GM06990 (cell line): ENCODE measurements at places on chromosomes 1 and 21.

DNA sequence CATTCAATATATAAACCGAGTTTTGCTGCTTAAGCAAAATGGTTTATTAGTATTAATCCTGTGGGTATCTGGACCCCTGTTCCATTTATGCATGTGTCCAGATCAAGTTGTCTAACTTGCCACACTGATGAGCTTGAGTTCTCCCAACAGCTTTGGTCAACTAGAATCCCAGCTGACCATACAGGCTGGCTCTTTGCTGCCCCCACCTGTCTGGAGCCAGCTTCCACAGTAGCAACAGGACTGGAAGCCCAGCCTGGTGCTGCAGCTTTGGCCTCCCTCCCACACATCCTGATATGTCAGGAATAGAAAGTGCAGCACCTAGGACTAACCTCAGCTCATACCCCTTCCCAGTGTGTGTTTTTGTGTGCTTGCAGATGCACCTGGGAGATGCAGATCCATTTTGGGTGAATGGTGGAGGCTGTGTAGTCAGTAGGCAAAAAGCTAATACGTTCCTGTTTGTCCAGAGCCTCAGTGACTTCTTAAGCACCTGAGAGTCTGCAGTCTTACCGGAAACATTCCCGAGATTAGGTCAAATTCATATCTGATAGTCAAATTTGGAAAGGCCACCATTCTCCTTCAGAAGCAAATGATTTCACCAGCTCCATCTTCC lies 40.9 kb upstream of the BEND5 start:
- peak; percentile 15 for DNase-seq

DNA sequence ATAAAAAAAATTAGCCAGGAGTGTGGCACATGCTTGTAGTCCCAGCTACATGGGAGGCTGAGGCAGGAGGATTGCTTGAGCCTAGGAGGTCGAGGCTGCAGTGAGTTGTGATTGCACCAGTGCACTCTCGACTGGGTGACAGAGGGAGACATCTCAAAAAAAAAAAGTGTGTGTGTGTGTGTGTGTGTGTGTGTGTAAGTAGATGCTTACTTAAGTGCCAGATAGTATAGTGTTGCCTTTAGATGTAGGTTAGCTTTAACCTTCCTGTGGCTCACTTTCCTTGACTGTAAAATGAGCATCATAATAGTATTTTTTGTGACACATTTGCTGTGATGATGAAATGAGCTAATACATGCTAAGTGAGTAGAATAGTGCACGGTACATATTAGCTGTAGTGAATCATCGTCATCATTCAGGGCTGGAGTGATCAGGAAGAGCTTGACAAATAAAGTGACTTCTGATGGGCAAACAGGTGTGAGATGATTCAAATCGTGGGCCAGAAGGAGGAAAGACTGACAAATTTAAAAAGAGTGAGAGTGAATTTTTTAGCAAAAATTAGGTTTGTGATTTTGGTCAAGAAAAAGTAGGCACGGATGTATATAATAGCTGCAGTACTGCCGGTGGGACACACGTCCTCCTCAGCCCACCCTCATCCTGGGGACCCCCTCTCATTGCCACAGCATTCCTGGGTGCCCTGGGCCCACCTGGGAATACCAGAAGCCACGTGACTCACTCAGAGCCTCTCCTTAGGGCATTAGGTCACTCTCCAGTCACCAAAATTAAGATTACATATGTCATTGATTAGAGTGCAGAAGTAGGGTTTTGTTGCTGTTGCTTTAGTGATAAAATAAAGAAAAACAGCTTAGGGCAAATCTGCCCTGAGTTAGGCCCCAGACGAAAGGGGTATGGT lies 33.9 kb downstream of the EIF2D start:
- DNase-seq, result peak; percentile 34

DNA sequence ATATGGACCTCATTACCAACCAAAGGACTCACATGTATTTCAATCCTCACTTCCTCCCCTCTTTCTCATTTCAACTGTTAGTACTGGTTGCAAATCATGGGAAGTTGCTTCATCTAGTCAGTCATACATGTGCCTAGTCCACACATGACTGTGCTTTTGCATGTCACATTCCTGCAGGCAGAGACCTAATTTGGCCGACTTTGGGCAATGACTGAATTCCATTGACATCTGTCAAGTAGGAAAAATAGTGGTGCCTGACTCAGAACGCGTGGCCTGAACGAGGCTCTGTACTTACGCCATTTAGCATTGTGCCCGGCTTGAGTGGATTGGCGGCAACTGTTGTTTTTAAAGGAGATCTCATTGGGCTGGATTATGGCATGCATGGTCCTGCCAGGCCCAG lies 18.0 kb downstream of the PTPRU start:
- no peak for DNase-seq

- DNase-seq, result no peak
Measured at GRCh38 chr1:69585666-69586065, 17.9 kb downstream of the LRRC7 start.

DNA sequence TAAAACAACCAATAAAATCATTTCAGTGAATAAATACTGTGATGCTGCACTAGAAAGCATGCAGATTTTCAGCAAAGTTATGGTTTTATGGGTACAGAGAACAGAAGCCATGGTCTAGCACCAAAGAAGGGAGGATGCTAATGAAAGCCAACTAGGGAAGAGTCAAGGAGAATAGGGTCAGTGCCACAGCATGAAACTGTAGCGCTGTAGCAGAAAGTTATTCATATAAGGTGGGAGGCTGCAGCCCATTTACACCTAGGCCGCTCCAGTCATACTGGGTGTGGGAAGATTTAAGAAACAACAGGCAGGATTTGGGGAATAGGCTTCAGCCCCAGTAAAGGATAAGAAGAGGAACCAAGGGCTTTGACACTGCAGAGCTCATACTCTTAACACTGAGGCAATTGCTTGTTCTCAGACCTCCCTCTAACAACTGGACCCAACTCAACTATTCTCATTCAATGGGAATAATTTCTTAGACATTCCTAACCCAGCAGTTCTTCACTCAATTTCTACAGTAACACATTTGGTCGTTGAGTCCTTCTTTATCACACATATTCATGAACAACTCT lies 4.4 kb downstream of the IFI16 start:
- no peak for DNase-seq

DNA sequence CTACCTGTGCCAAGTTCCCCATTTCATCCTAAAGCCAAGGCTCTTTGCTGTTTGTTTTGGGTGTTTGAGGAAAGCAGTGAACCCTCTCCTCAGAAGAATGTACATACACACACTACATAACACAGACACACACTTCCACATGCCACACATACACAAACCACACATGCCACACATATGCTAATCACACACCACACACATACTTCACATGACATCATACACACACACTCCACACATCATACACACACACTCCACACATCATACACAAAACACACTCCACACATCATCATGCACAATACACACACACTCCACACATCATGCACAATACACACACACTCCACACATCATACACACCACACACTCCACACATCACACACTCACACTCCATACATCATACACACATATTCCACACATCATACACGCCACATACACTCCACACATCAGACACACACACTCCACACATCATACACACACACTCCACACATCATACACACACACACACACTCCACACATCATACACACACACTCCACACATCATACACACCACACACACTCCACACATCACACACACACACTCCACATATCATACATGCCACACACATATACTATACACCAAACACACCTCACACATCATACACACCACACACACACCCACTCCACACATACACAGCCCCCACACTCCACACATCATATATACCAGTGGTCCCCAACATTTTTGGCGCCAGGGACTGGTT lies 22.7 kb upstream of the ZNF436 start:
- no peak for DNase-seq

DNA sequence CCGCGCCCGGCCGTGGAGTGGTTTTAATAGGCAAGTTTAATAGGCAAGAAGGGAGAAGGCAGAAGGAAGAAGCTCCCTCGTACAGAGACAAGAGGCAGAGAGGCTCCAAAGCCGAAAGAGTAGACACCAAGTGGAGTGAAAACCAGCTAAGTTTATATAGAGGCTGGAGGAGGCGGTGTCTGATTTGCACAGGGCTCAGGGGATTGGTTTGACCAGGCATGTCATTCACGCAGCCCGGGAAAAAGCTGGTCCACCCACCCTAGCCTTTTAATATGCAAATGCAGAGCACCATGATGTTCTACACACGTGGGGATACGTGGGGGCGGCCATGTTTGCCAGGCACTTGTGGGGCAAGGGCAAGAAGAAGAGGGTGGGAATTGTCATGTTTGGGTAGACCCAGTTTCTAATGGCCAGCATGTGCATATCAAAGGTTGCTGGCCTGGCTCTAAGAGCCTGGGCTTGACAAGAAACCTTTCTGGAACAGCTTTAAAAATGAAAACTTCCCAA lies 18.0 kb upstream of the SOD1 start:
- no peak for DNase-seq

GRCh38 chr1:108575375-108575774 lies 15.5 kb downstream of the EEIG2 start:
- DNase-seq, result no peak

DNA sequence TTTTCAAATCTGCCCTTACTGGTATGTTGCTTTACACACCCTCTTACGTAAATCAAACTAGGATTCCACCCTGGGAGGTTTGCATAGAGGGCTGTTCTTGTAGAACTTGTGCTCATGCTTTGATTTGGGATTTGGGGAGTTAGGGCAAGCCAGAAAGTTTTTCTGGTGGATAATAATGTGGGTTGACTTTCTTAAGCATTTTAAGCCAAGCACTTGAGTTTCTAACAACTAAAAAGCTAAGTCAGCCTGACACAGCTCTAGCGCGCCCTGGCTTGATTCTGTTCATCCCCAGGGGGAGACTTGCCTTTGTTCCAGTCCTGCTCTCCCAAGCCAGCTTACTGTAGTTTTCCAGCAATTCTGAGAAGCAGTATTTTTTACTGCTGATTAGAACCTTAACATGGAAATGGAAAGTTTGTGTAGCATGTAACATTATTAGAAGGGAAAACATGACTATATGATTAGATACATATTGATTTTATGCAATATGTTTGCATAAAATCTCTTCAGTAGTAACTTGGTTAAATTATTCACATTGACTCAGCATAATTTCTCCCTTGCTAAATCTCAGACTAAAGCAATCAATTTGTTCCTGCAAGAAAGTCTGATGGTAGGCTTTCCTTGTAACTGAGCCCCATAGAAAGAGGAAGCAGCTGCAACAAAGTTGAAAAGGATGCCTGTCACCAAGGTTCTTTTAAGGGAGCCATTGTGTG lies 11.0 kb upstream of the PGD start:
- no peak for DNase-seq

- no peak for DNase-seq
Measured at GRCh38 chr1:31931593-31932225, 6.5 kb downstream of the PTP4A2 start.

DNA sequence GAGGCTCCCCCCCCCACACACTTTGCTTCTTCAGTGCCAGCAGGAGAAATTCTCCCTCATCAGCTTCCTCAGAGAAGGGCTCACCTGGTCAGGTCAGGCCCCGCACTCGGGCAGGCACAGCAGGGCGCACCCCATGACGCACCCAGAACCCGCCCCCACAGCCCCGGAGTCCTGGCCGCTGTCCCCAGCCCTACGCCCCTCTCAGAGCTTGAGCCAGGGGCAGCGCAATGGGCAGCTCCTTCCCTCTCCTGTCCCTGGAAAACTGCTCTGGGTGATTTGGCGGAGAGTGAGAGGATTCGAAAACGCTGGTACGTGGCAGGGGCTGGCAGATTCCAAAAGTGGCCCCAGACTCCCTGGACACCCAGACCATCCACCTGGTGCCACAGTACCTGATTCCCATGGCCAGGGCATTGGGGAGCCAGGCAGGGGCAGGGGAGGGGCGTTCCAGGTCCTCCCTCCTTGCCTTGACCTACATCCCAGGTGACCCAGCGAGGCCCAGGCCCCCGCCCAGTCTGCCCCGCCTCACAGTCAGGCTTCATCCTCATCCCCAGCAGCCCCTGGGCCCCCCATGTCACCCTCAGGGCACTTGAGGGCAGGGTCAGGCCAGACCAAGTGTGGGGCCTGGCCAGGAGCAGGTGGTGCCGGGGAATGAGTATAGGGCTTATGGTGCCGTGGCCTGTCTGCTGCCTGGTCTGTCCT lies 23.7 kb downstream of the RRP1 start:
- DNase-seq, result no peak

GRCh38 chr1:160225345-160225744 lies 20.2 kb downstream of the PEA15 start:
- no peak for DNase-seq

GRCh38 chr1:98921817-98922216 lies 82.8 kb downstream of the PLPPR5 start:
- DNase-seq, result no peak

DNA sequence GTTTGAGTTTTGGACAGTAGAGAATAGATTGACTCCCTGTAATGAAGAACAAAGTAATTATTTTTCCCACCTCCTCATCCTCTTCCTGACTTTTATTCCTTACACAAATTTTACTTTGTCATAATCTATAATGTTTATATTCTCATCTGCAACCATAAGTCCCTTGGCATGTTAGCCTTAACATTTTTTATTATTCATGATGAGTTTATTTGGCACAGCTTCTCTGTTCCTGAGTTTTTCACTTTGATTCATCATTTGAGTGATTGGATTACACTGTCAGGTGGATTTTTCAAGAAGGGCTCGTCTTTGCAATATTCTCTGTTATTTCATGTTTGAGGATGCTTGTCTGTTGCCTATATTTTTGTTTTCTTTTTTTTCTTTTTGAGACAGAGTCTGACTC lies 35.7 kb downstream of the TNFRSF8 start:
- no peak for DNase-seq

DNA sequence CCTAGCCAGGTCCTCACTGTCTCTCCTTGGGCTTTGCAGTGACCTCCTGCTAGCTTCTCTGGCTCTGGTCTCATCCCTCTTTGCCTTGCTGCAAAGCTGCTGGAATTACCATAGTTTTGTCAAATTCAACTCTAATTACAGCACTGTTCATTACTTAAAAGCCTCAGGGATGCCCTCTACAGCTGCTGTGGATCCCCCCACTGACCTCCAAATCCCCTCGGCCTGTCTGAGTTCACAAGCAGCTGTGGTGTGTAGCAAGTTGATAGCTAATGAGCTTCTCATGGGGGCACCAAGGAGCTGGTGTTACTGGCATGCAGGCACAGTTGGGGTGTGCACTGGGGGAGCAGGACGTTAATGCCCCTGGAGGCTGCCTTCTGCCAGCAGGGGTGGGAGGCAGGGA lies 24.8 kb downstream of the NIPAL3 start:
- no peak for DNase-seq

GRCh38 chr21:43970551-43970950 lies 41.6 kb upstream of the TRAPPC10 start:
- no peak for DNase-seq

- DNase-seq, result no peak
Measured at GRCh38 chr1:53730224-53730865, 8.6 kb downstream of the GLIS1 start.
